Right forelimb (tissue), 1 donor: ENCODE measurements at places on chromosomes 7 and 10.

- DNase-seq, result peak; percentile 31
These were observed 45.3 kb downstream of the RASGEF1A start for GRCh38 chr10:43221419-43222209.

DNA sequence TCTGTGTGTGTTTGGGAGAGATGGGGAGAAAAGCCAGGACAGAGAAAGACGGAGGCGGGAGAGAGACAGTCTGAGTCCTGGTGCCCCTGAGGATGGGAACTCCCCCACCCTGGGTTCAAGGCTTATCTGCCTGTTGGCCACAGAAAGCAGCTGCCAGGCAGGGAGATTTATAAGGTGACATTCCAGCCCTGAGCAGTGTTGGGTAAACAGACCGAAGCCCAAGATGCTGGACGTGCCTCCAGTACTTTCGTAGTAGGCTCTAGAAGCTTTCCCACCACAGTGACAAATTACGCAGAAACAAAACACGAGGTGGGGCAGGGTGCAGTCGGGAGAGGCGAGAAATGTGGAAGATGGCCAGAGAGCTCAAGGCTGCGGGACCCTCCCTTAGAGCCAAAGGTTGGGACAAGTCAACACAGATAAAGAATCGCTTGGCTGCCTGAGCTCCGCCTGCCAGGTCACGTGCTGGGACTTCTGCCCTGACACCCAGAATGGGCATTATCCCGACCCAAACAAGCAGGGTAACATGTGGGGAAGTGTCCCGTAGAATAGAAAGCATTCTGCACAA lies 41.1 kb downstream of the CCDC3 start:
- no peak for DNase-seq

DNA sequence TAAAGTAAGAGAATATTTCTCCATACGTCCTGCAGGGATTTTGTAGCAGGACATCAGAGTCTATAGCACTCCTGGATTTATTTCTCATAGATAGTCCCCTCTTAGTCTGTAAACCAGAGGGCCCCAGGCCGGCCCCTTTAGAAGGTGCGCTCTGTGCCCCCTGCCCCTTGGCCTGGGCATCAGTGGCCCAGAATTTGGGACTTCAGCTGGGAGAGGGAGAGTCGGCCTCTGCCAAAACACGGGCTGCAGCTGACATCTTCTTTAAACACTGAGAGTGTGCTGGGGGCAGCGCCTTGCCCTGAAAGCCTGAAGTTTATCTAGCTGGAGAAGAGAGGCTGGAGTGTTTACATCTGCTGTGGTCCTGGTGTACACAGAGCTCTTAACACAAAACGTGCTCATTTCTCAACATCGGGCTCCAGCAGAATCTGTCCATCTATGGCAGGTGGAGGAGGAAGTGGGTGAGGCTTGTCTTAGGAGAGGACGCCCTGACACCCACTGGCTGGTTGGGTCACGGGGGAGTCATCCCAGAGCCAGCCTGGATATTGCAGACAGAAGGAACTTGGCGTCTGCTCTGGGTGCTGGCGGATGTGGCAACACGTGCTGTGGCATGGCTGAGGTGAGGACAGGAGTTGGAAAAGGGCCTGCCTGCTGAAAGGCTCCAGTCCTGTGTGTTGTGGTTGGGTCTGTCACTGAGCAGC lies 5.0 kb upstream of the TACR2 start:
- no peak for DNase-seq

GRCh38 chr7:68969571-68969970 lies 628.7 kb upstream of the AUTS2 start:
- no peak for DNase-seq

GRCh38 chr10:118908557-118909256 lies 120.8 kb upstream of the NANOS1 start:
- no peak for DNase-seq

- no peak for DNase-seq
These were observed 42.0 kb downstream of the ZC3HC1 start for GRCh38 chr7:130008941-130009847.

DNA sequence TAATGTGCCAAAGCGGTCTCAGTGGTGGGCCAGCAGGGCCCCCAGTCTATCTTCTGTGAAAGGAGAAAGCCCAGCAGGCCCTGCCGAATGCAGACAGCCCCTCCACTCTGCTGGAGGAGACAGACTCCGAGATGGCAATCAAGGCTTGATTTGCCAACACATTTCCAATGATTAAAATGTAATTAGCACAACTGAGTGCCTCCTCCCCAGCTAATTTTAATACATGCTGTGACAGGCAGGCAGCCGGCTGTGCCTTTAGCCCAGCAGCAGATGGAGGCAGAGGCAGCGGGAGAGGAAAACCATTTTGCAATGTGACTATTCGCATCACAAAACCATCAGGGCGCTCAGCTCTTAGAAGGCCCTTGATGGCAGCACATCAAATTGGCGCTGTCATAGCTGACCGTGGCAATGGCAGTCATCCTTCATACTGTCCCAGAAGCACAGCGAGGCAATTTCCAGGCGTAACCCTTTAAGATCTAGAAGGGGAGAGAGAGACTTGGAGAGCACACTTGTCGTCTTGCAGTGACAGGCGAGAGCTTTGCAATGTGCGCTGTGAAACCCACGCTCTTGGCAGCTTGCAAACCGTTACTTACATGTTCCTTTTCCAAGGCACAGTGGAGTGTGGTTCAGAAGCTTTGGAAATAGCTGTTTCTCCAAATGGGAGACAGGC lies 714.8 kb upstream of the GALNT17 start:
- no peak for DNase-seq

DNA sequence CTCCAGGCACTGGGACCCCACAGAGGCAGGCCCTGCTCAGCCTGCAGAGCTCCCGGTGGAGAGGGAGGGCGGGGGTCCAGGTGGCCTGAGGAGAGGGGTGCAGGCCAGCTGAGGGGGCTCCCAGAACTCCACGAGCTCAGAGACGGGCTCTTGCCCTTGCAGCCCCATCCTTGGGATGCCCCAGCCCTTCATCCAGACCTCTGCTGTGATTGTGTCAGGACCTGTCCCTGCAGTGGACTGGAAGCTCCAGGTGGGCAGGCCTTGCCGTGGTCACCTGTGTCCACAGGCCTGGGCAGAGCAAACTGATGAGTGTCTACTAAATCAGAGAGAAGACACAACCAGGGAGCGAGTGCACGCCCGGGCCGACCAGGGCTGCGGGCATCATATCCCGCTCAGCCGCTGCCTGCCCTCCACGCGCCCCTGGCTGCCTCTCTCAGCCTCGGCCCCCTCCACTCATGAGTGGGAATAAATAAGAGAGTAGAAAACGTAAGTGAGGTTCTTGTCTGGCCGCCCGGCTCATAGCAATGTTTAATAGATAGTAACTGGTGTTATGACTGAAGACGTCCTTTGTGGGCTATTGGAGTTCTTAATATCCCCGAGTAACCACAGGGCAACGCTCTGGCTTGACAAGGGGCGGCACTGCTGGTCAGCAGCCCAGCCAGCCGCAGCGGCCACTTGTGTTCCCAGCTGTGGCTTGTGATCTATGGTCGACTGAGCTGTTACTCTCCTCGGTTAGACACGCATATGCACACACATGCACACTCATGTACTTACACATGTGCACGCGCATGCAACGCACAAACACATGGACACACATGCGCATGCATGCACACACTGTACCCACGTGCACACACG lies 105.6 kb downstream of the LHPP start:
- peak; percentile 34 for DNase-seq

GRCh38 chr10:100744987-100745881 lies at the start of gene PAX2:
PAX2 (plus strand) TSS chr10:100745582; CDS start chr10:100746261, 679 bp downstream.
- peak; percentile 42 for DNase-seq

- no peak for DNase-seq
These were observed 37.7 kb upstream of the EZH2 start for GRCh38 chr7:148921806-148922205.

DNA sequence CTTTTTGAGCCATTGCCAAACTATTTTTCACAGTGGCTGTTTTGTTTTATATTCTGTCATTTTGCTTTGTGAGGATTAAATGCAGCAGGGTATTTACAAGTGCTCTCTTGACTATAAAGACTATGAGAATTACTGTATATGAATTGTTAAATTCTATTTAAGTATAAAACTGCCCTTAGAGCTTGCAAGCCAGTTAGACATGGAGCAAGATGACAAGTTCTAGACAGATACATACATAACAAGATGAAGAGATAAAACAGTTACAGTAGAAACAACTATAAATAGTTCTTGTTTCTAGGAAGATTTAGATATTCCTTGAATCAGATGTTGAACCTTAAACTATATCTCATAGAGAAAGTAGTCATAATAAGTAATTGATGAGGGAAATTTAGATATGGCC lies 60.6 kb downstream of the DNAH11 start:
- no peak for DNase-seq

- no peak for DNase-seq
These were observed 65.8 kb upstream of the FRMD4A start for GRCh38 chr10:14396411-14397048.

- no peak for DNase-seq
These were observed 487.9 kb upstream of the MKI67 start for GRCh38 chr10:128614016-128614605.

DNA sequence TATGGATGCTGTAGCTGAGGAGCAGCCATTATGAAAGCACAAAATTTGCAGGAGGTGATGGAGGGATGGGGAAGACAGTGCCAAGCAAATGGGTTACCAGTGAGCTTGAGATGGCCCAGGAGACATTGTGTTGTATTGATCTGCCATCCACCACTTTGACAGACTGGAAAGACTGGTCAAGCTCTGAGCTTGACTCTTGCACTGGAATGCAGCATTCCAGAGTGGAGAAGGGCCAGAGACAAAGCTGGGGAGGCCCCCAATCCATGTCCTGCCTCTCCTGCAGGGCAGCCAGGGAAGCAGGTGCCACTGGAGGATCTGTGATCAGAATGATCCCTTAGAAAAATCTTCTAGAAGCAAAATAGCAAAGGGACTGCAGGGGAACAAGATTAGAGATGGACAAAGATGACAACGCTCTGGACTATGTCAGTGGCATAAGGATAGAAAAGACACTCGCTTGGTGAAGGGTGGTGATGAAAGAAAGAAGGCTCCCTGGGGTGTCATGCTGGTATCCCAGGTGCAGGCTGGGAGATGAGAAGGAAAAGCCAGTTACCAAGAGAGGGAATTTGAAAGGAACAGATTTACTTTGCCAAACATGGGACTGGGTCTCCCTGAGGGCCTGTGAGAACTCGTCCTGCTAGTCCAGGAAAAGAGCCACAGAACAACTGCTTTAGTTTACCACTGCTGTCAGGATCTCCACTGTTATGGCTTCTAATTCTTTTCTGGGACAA lies 5.0 kb downstream of the GSDME start:
- no peak for DNase-seq

GRCh38 chr10:124491105-124491504 lies 29.5 kb downstream of the LHPP start:
- no peak for DNase-seq

GRCh38 chr7:135993950-135994349 lies 16.8 kb upstream of the MTPN start:
- DNase-seq, result no peak

DNA sequence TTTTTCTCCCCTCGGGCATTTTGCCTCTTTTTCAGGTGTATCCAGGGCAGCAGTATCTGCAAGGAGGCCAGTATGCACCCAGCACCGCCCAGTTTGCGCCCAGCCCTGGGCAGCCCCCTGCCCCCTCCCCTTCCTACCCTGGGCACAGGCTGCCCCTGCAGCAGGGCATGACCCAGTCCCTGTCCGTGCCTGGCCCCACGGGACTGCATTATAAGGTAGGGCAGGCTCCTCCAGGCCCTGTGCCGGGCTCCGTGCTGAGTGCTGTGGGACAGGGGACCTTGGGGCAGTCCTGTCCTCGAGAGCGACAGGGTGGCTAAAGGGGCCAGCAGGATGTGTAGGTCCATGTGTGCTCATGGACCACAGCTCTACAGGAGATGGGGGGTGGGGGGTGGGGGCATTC lies 10.6 kb downstream of the ZMIZ2 start:
- DNase-seq, result no peak

- DNase-seq, result no peak
These were observed 851 bp upstream of the GOT1 start for GRCh38 chr10:99431190-99431760.

DNA sequence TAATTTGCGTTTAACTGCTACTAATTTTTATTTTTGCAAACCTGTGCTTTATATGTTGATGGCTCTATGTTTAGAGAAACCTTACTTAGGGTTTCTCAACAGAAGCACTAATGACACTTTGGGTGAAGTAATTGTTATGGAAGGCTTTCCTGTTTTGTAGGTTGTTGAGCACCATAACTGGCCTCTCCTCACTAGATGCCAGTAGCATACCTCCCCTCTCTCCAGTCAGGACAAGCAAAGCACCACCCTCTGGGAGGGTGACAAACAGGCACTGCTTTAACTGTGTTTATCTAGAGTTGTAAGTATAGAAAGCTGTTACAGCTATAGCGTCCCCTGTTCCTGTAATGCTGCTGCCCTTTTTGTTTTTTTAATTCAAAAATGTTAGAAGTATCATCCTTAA lies 60.9 kb downstream of the WAC start:
- DNase-seq, result no peak

- no peak for DNase-seq
These were observed 431.6 kb upstream of the GALNT17 start for GRCh38 chr7:70700055-70700940.

GRCh38 chr7:99325001-99325493 lies 651 bp upstream of the ARPC1A start:
- no peak for DNase-seq

DNA sequence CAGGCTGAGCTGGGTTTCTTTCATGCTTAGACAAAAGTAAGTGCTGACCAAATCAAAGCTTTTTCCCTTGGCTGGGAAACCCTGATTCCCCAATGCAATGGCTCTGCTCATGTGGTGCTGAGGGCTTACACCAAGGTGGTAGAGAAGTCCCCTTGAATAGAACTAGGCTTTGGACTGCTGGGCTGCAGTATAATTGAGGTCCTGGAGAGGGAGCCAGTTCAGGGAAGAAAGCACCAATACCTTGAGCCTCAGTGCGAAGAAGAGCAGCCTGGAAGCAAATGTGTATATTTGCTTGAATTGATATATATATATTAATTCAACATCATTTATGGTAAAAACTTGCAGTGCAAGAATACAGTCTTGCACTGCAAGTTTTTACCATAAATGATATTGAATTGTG lies 391.1 kb downstream of the RPS24 start:
- DNase-seq, result peak; percentile 10

- no peak for DNase-seq
These were observed 288.2 kb upstream of the SEMA3D start for GRCh38 chr7:85475071-85475470.

DNA sequence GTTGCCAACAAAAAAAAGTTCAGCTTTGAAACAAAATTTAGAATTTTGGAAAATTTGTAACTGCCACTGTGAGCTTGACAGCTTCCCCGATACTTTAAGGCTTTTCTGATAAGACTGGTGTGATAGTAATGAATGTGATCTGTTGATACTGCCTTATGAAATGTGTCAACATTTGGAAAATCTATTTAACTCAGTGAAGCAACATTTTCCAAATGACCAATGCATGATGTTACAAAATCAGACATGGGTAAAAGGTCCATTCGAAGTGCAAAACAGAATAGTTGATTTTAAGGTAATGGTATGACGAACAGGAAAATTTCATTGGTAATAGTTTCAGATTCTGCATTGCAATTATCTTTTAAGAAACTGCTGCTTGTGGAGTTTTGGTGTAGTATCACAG lies 175.4 kb downstream of the SEM1 start:
- DNase-seq, result no peak

GRCh38 chr10:125399289-125399688 lies 238.9 kb upstream of the CTBP2 start:
- no peak for DNase-seq
